LHCN-M2 (cell line): ENCODE measurements at places on chromosomes 2 and 18. TPM values are rescaled to one million over a fixed set of nuclear protein-coding genes. Genes with fewer than 3 reads are reported as not detected.

Gene TCF23
- not detected in 2 replicates for total RNA-seq

Gene ELOA2
- not detected in 2 replicates for total RNA-seq

Gene IL1R2
- total RNA-seq = 0.26 TPM in 1 of 2 replicates, not detected in the other

Gene ALPI
- not detected in 2 replicates for total RNA-seq

Gene LIMS3
- 4.5 and 20.6 TPM in 2 replicates for total RNA-seq

Gene ALPP
- not detected in 2 replicates for total RNA-seq

Gene FSIP2
- total RNA-seq = 0.13 and 0.17 TPM in 2 replicates

Gene MZT2B
- total RNA-seq = 157 and 161 TPM in 2 replicates

Gene COL4A3
- total RNA-seq = not detected in 2 replicates

Gene ADAM23
- total RNA-seq = 3.1 and 6.8 TPM in 2 replicates

Gene AQP4
- not detected in 2 replicates for total RNA-seq

Gene TGFA
- not detected in 2 replicates for total RNA-seq

Gene AGXT
- total RNA-seq = not detected in 2 replicates

Gene HMSD
- not detected in 2 replicates for total RNA-seq

Gene SAG
- not detected in 2 replicates for total RNA-seq

Gene LIMS2
- total RNA-seq = 1.9 and 2.3 TPM in 2 replicates

Gene TBR1
- not detected in 2 replicates for total RNA-seq

Gene GPC1
- total RNA-seq = 118 and 124 TPM in 2 replicates

Gene NDUFS1
- total RNA-seq = 120 and 134 TPM in 2 replicates

Gene C2orf92
- total RNA-seq = 0.80 and 0.83 TPM in 2 replicates

Gene PDE11A
- not detected in 2 replicates for total RNA-seq

Gene CRYGB
- not detected in 2 replicates for total RNA-seq

Gene ANKRD29
- total RNA-seq = 5.8 and 7.1 TPM in 2 replicates

Gene ABCB11
- not detected in 2 replicates for total RNA-seq

Gene EPB41L3
- total RNA-seq = under 0.01 TPM in 1 of 2 replicates, not detected in the other

Gene RESP18
- total RNA-seq = not detected in 2 replicates
